ENCODE measurements at places on chromosomes 12 and 14.

GRCh38 chr12:117309276-117309925, 52.0 kb downstream of the NOS1 start:
- no peak for DNase-seq

DNA sequence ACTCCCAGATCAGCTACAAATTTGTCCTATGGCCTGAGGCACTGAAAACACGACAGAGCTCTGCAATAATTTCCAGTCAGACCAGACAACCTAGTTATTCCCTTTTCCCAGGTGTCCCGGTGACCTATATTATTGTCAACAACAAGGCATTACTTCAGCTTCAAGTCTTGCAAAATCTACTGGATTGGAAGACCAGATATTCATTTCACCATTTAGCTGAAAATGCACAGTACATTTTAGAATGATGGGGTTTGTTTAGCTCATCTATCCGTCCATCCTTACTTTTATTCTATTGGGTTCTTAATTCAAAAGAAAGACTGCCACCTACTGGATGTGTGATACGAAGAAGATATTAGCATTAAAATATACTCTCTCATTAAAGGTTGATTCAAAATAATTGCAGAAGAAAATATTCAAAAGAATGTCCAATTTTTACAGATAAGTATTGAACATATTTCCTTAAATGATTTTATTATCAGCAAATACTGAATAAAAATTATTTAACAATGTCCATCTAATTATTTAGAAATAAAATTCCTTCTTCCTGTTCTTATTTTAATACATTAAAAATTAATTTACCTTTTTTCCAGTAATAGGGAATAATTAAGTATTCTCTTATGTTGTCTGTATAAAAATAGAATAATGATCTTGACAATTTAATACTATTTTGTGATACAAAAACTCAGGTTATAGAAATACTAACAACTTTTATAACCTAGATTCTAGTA, 244.9 kb upstream of the LRIG3 start:
- no peak for DNase-seq

- DNase-seq, result no peak
These were observed at the start of gene LTBR for GRCh38 chr12:6383572-6384498. Gene LTBR, plus strand, starts transcription at chr12:6384162. Its CDS starts 197 bp downstream, at chr12:6384359.

- no peak for DNase-seq
These were observed 394.8 kb downstream of the LRFN5 start for GRCh38 chr14:42001431-42001830.

DNA sequence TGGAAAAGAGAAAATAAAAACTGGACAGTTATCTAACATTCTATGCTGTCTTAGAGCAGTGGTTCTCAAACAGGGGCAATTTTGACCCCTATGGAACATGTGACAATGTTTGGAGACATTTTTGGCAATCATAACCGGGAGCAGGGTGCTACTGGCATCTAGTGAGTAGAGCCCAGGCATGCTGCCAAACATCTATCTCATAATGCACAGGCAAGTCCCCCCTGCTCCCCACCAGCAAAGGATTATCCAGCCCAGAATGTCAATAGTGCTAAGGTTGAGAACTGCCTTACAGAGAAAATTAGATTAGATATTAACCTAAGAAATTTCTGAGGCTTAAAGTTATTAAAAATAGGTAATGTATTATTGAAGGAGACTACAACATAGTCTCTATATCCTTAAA, 22.9 kb upstream of the CATSPERB start:
- no peak for DNase-seq

DNA sequence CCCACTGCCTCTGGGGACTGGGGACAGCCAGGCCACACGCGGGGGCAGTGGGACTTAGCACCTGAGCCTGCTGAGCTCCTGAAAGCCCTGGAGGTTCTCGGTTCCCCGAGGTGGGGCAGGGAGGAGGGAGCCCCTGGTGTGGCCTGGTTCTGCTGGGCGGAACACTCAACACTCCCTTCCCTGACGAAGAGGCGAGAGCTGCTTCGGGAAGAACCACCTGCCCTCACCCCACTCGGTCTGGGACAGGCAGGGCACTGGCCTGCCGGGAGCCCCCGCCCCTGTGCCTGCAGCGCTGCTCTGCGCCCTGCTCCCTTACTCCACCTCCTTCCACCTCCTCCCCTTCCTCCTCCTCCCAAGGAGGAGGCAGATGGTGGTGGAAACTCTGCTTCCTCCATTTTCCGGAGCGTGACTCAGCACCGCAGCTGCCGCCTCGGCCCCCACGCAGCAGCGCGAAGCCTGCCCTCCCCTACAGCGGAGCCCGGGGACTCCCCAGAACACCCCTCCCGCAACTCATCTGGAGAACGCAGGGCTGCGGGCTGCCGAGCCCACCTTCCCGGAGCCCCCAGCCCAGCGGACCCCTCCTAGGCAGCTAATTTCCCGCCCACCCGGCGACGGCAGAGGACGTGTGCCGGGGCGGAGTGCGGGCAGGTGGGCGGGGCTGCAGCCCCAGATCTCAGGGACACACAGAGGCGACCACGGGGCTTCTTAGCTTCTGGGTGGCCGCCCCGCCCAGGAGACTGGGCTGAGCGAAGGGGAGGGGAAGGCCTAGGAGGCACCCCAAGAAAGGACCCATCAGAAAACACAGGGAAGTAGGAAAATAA, 11.7 kb upstream of the INF2 start:
- peak; percentile 71 for DNase-seq

- DNase-seq, result no peak
These were observed 104.7 kb downstream of the VEZT start for GRCh38 chr12:95322326-95322725.

Data from CD8-positive, alpha-beta T cell (primary cell).